Mammary microvascular endothelial cell (primary cell): ENCODE measurements at places on chromosomes 1 and 21. TPM values are rescaled to one million over a fixed set of nuclear protein-coding genes. Genes with fewer than 3 reads are reported as not detected.

The IFNAR1 gene
- total RNA-seq = 20.7 and 28.0 TPM in 2 replicates

The ITGB2 gene
- total RNA-seq = not detected in 2 replicates

The KCNH1 gene
- total RNA-seq = not detected in 2 replicates

The TEDDM1 gene
- not detected in 2 replicates for total RNA-seq

The ARV1 gene
- total RNA-seq = 10.6 and 16.1 TPM in 2 replicates

The UQCRH gene
- 475 and 523 TPM in 2 replicates for total RNA-seq

The DIO1 gene
- total RNA-seq = not detected in 2 replicates

The LMX1A gene
- total RNA-seq = not detected in 2 replicates
